ENCODE measurements at places on chromosomes 7 and 10. TPM values are rescaled to one million over a fixed set of nuclear protein-coding genes. Genes with fewer than 3 reads are reported as not detected.

GRCh38 chr10:101485681-101486554, 102.1 kb downstream of the POLL start:
- peaks cover 4% of the 10 kb centered on the region for H3K36me3 ChIP-seq
- no peak for DNase-seq
- peaks cover 4% of the 10 kb centered on the region for H3K4me1 ChIP-seq
- H3K27me3 ChIP-seq = no peaks in the 10 kb centered on the region
- H3K27ac ChIP-seq = no peak overlapping the region

DNA sequence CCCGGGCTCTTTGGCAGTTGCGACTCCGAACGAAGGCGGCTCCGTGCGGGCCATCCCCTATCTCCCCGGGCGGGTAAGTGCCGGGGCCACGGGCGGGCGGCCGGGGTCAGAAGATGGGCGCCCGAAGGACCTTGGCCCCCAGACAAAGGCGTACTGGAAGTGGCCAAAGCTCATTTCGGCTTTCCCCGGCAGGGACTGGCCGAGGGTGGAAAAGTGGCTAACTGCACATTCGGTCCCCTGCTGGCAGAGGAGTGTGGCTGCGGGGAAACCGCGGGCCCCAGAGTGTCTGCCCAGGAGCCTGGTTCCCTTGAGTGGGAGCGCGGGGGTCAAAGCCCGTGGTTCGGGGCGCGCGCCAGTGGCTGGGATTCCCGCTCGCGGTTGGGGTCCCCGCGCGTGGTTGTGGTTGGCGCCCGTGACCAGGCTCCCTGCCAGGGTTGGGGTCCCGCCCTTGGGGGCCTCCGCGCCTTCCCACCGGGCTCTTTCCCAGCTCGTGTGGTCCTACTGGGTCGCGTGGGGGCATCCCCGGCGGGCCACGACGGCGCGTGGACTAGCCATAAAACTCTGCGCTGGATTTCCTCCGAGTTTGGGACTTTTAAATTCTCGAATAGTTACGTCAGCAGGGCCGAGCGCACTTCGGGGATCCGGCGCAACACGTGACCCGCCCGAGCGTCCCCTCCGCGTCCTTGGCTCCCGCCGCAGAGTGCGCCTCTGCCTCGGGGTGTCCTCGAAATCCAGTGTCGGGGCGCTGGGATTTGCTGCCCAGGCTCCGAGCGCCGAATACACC, 124.4 kb downstream of the TACC2 start:
- peak overlapping the region; percentile 63 for H3K4me3 ChIP-seq
- no peaks in the 10 kb centered on the region for H3K27me3 ChIP-seq
- peaks cover 50% of the 10 kb centered on the region for H3K4me1 ChIP-seq
- DNase-seq = peak; percentile 69
- H3K36me3 ChIP-seq = no peaks in the 10 kb centered on the region
- H3K27ac ChIP-seq = peak overlapping the region; percentile 99

- H3K27ac ChIP-seq = no peak overlapping the region
- DNase-seq = no peak
- H3K4me3 ChIP-seq = no peak overlapping the region
- no peaks in the 10 kb centered on the region for H3K4me1 ChIP-seq
- H3K36me3 ChIP-seq = no peaks in the 10 kb centered on the region
Observed at GRCh38 chr10:130206216-130206737, 70.1 kb downstream of the GLRX3 start.

DNA sequence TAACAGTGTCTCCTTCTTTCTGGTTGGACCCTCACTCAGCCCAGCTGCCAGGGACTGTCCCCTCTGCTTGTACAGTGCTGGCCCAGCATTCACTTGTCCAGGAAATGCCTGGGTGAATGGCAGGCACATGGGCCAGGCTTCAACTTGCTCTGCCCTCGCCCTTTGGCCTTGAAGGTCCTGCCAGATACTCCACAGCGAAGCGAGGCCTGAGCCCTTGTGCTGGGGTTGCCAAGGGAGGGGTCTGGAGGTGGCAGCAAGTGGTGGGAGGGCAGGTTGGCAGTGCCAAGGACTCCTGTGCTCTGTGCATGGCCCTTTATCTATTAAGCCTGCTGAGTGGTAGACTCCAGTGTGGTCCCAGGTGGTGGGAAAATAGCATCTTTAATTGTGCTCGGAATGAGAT, 75.7 kb downstream of the CDH23 start:
- no peaks in the 10 kb centered on the region for H3K36me3 ChIP-seq
- no peaks in the 10 kb centered on the region for H3K27me3 ChIP-seq
- peaks cover 13% of the 10 kb centered on the region for H3K4me1 ChIP-seq
- H3K27ac ChIP-seq = no peak overlapping the region
- no peak overlapping the region for H3K4me3 ChIP-seq
- DNase-seq = no peak

DNA sequence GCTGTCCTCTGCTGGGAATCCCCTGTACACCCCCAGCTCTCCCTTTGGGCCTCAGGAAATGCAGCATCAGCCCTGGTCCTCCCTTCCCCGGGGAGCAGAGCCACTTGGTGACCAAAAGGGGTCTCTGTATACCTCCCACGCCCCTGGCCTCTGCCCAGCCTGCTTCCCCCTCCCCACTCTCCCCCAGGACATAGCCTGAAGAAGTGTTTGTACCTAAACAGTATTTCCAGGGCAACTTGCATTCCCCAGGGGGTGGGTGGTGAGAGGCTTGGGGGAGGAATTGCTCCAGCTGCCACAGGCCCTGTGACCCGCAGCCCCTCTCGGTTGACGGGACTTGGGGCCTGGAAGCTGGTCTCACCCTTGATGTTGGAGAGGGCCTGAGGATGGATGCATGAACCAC, 39.3 kb downstream of the TMEM270 start:
- H3K27me3 ChIP-seq = no peaks in the 10 kb centered on the region
- peak overlapping the region; percentile 72 for H3K27ac ChIP-seq
- H3K4me1 ChIP-seq = no peaks in the 10 kb centered on the region
- H3K36me3 ChIP-seq = no peaks in the 10 kb centered on the region
- H3K4me3 ChIP-seq = no peak overlapping the region

- H3K4me1 ChIP-seq = peaks cover 23% of the 10 kb centered on the region
- no peak for DNase-seq
- H3K36me3 ChIP-seq = no peaks in the 10 kb centered on the region
- no peak overlapping the region for H3K27ac ChIP-seq
- no peaks in the 10 kb centered on the region for H3K27me3 ChIP-seq
- no peak overlapping the region for H3K4me3 ChIP-seq
Observed at GRCh38 chr7:70094831-70095230, 496.6 kb downstream of the AUTS2 start.

CCDC201 gene
- not detected for total RNA-seq

ADGRA1 gene
- not detected for total RNA-seq

TBL2 gene
- total RNA-seq = 1.2 TPM

C10orf67 gene
- not detected for total RNA-seq
